Heart right ventricle (tissue), 16 donors: ENCODE measurements at places on chromosomes 1 and 21. TPM values are rescaled to one million over a fixed set of nuclear protein-coding genes. Genes with fewer than 3 reads are reported as not detected.

Gene KCNN3
- total RNA-seq: 4.9 TPM

Gene SLC44A3
- total RNA-seq: 2.2 TPM

Gene IL6R
- total RNA-seq: 10.3 TPM

Gene PTPRU
- total RNA-seq: 24.8 TPM

Gene TRNP1
- total RNA-seq: 28.6 TPM

Gene RGS8
- not detected for total RNA-seq

Gene NT5C1A
- total RNA-seq: 41.4 TPM

Gene ADGRL2
- total RNA-seq: 58.7 TPM

Gene CACHD1
- 3.3 TPM for total RNA-seq

Gene GORAB
- 7.3 TPM for total RNA-seq

Gene SLC25A33
- 3.8 TPM for total RNA-seq

DNA sequence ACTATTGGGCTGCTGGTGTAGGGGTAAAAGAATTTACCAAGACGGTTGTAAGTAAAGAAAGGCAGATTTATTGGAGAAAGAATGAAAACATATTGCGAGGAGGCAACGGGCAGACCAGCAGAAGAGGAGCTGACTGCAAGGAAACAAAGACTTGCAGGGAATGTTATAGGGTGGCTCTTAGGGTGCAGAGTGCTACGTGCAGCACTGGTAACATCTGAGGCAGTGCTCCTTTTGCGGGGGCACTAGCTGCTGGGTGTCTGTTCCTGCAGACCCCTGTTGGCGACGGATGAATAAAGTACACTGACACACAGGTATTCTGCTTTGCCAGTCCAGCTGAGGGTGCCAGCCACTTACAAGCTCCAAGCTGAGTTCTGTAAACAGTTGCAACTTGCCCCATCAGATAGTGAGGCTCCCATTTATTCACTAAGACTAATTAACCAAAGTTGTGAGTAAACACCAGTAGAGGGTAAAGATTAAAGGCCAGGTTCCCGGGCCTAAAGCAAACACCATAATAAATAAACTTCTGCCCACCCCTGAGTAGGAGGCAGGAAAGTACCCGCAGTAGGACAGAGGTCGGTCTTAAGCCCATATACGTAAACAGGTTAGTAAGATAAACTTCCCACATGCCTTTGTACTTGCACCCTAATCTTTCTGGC, 140.2 kb upstream of the KCNK1 start:
- no peak overlapping the region for H3K27ac ChIP-seq
- DNase-seq: no peak
- no peaks in the 10 kb centered on the region for H3K4me1 ChIP-seq
- H3K27me3 ChIP-seq: peaks cover 6% of the 10 kb centered on the region
- no peak overlapping the region for H3K4me3 ChIP-seq

DNA sequence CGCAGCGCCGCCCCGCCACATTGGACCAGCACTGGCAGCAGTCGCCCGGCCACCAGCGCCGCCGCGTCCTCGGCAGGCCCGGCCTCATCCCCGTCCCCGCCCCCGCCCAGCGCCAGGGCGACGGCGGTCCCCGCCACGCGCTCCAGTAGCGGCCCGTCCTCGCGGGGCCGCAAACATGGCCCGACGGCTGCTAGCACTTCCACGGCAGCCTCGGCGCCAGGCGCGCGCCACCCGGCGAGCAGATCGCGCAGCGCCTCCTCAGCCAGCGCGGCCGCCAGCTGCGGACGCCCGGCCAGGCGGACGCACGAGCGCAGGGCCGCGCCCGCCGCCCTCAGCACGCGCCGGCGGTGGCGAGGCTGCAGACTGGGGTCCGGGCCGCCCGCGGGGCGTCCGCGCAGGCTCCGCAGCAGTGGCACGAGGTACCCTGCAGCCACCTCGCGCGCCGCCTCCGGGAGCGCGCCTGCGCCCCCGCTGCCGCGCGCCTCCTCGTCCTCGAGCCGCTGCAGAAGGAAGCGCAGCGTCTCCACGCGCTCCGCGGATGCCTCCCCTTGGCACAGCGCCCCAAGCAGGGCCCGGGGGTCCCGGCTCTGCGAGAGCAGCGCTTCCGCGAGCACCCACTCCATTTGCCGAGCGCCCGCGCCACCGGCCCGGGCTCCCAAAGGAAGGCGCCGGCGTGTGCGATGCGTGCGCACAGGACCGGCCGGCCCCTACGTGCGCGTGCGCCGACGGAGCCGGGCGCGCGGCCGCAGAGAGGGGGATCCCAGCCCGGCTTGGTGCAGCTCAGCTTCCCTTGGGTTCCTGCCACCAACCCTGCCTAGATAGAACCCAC, at the start of gene TARBP1:
TARBP1 (minus strand) TSS at position 699 of the 829 bp plus-strand sequence; CDS start at position 623, 76 bp downstream.
- DNase-seq: peak; percentile 77
- H3K4me1 ChIP-seq: peaks cover 43% of the 10 kb centered on the region
- peak within 1 kb of the TSS; percentile 65 for H3K4me3 ChIP-seq
- H3K27ac ChIP-seq: peak within 1 kb of the TSS; percentile 85

GRCh38 chr1:10860682-10861081, 64.2 kb upstream of the CASZ1 start:
- H3K4me1 ChIP-seq: peaks cover 5% of the 10 kb centered on the region
- peaks cover 15% of the 10 kb centered on the region for H3K27me3 ChIP-seq

DNA sequence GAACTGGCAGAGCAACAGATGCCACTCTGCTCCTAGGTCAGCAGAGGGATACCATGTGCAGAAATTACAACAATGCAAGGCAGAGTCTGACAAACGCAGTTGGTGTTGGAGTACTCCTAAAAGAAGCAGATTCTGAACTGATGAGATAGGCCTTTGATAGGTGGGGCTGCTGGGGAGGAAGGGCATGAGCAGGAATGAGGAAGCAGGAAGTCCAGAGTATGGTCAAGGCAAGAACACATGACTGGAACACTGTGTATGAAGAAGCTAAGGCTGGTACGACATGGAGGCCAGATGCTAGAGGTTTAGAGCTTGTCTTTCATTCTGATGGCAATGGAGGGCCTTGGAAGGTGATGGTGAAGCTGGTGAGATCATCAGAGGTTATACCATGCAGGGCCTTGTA, 11.5 kb upstream of the THRAP3 start:
- no peak for DNase-seq
- no peaks in the 10 kb centered on the region for H3K27me3 ChIP-seq
- no peak overlapping the region for H3K27ac ChIP-seq
- H3K4me1 ChIP-seq: no peaks in the 10 kb centered on the region

GRCh38 chr1:201285846-201286245, 2.5 kb downstream of the PKP1 start:
- H3K4me3 ChIP-seq: no peak overlapping the region
- peaks cover 35% of the 10 kb centered on the region for H3K27me3 ChIP-seq
- no peak for DNase-seq
- H3K4me1 ChIP-seq: peaks cover 13% of the 10 kb centered on the region
- no peak overlapping the region for H3K27ac ChIP-seq

GRCh38 chr1:219549215-219549614, 63.7 kb downstream of the ZC3H11B start:
- no peaks in the 10 kb centered on the region for H3K27me3 ChIP-seq
- no peak overlapping the region for H3K27ac ChIP-seq
- no peaks in the 10 kb centered on the region for H3K4me1 ChIP-seq
- H3K36me3 ChIP-seq: no peaks in the 10 kb centered on the region
- no peak overlapping the region for H3K4me3 ChIP-seq
- no peak for DNase-seq

DNA sequence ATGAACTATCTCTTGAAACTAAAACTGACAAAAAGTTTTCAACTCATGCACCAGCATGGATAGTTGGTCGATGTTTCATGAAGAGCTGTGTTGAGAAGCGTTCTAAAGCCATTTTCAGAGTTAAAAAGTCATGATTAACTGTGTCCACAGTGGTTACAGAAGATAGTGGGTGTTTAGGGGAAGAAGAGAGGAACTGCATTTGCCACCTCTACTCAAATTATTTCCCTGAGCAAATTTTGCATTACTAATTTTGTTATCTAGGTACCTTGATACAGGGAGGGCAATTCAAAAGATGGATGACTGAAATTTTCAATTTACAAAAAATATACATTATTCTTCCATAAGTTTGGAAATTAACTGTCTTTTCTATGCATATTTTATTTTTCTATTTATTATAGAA, 15.5 kb downstream of the SAMSN1 start:
- no peak overlapping the region for H3K4me3 ChIP-seq
- H3K36me3 ChIP-seq: no peaks in the 10 kb centered on the region
- no peak overlapping the region for H3K27ac ChIP-seq

DNA sequence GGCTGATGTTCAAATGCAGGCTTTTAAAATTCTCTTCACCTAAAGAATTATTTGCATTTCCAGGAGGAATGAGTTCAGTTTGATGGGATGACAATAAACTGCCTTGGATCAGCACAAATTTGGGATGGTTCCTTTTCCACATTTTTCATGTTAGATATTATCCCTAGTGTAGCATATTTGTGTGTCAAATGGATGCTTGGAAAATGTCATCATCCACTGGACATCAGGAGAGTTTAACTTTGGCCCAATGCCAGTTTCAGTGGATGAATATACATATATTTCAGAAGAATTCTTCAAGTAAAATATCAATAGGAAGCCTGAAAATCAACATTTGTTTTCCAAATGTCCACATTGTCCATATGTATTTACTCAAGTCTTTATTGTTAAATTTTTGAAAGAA, 116.5 kb upstream of the COL24A1 start:
- no peak for DNase-seq
- H3K27ac ChIP-seq: no peak overlapping the region
- H3K36me3 ChIP-seq: no peaks in the 10 kb centered on the region

GRCh38 chr1:36097693-36098585, 9.2 kb downstream of the ADPRS start:
- no peak overlapping the region for H3K4me3 ChIP-seq
- peaks cover 43% of the 10 kb centered on the region for H3K4me1 ChIP-seq
- no peak overlapping the region for H3K27ac ChIP-seq
- DNase-seq: no peak
- no peaks in the 10 kb centered on the region for H3K27me3 ChIP-seq

- DNase-seq: peak; percentile 21
- H3K36me3 ChIP-seq: no peaks in the 10 kb centered on the region
- peaks cover 18% of the 10 kb centered on the region for H3K4me1 ChIP-seq
- H3K27me3 ChIP-seq: peaks cover 55% of the 10 kb centered on the region
Observed at GRCh38 chr1:53737648-53738204, 1.2 kb downstream of the GLIS1 start.

DNA sequence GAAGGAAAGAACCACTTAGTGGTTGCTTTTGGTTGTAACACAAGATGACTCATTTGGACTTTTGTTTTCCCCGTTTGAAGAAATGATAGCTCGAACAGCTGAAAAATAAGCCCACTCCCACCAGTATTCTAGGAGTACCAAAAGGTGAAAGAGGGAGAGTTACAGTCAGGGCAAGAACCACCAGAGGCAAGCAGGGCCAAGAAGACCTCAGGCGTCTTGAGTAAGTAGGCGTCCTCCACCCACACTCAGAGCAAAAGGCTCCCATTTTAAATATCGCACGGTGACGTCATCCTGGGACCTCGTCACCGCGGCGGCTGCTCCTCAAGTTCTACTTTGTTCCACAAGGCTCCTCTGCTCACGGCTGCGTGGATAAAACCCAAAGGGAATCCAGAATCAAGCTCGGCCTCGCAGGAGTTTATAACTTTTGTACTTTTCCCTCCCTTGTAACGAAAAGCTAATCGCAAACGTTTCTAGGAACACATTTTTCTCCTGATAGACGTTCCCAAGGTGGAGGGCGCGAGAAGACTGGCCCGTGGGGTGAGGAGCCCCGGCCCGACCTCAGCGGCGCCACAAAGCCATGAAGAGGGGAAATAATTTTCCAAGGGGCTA, 1.2 kb downstream of the BTG3 start:
- H3K36me3 ChIP-seq: no peaks in the 10 kb centered on the region
- H3K27ac ChIP-seq: peak overlapping the region; percentile 91
- DNase-seq: peak; percentile 59
- peaks cover 18% of the 10 kb centered on the region for H3K4me1 ChIP-seq

- no peak for DNase-seq
- peaks cover 7% of the 10 kb centered on the region for H3K4me1 ChIP-seq
- no peaks in the 10 kb centered on the region for H3K36me3 ChIP-seq
- H3K27ac ChIP-seq: no peak overlapping the region
- no peak overlapping the region for H3K4me3 ChIP-seq
Observed at GRCh38 chr1:234621657-234622335, 11.8 kb upstream of the IRF2BP2 start.

DNA sequence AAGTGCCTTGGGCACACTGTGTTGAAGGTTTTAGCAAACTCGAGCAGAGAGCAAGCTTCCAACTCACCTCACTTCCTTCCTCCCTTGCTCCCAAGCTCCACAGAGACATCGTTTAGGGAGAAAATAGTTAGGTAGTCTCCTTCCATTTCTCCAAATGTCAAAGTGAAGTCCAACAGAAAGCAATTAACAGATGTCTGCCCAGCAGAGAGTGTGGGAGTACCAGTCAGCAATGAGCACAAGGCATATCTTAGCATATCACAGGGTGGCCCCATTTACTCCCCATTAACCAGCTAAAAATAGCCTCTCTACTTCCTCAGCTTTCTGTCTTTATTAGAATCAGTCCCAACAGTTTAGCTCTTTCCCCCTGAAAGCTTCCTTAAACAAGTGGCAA, 334.2 kb upstream of the CAMK1G start:
- DNase-seq: no peak
- peaks cover 2% of the 10 kb centered on the region for H3K27me3 ChIP-seq
- H3K27ac ChIP-seq: no peak overlapping the region
- H3K4me1 ChIP-seq: no peaks in the 10 kb centered on the region
- no peaks in the 10 kb centered on the region for H3K36me3 ChIP-seq

- no peaks in the 10 kb centered on the region for H3K27me3 ChIP-seq
- H3K4me3 ChIP-seq: no peak overlapping the region
- DNase-seq: no peak
- H3K36me3 ChIP-seq: no peaks in the 10 kb centered on the region
Observed at GRCh38 chr21:29295066-29295650, 3.6 kb upstream of the BACH1 start.

DNA sequence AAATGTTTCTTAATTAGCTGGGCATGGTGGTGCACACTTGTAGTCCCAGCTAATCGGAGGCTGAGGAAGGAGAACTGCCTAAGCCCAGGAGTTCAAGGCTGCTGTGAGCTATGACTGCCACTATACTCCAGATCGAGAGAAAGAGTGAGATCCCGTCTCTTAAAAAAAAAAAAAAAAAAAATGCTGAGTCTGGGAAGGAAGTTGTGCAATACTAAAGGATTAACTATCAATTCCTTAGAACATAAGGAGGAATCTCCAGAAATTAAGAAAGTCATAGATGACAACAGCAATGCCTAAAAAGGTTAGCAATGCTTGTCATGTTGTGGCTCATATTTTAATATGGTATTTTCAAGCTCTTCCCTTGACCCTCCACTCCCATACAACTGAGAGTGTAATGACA, 5.3 kb downstream of the LUZP1 start:
- no peak for DNase-seq
- H3K36me3 ChIP-seq: no peaks in the 10 kb centered on the region
- H3K4me1 ChIP-seq: peaks cover 77% of the 10 kb centered on the region
- H3K4me3 ChIP-seq: no peak overlapping the region

GRCh38 chr1:168613038-168613451, 36.6 kb downstream of the XCL1 start:
- no peak overlapping the region for H3K4me3 ChIP-seq
- no peaks in the 10 kb centered on the region for H3K36me3 ChIP-seq
- H3K4me1 ChIP-seq: peaks cover 41% of the 10 kb centered on the region
- H3K27me3 ChIP-seq: no peaks in the 10 kb centered on the region

GRCh38 chr1:27589841-27590426, 14.0 kb downstream of the AHDC1 start:
- DNase-seq: no peak
- peaks cover 18% of the 10 kb centered on the region for H3K36me3 ChIP-seq
- no peaks in the 10 kb centered on the region for H3K27me3 ChIP-seq
- peaks cover 57% of the 10 kb centered on the region for H3K4me1 ChIP-seq
- peak overlapping the region; percentile 66 for H3K27ac ChIP-seq

GRCh38 chr1:19165501-19165900, 44.6 kb downstream of the UBR4 start:
- DNase-seq: no peak
- no peak overlapping the region for H3K27ac ChIP-seq
- no peak overlapping the region for H3K4me3 ChIP-seq
- H3K36me3 ChIP-seq: peaks cover 100% of the 10 kb centered on the region
- H3K4me1 ChIP-seq: no peaks in the 10 kb centered on the region
- H3K27me3 ChIP-seq: no peaks in the 10 kb centered on the region
